ENCODE measurements at places on chromosomes 5 and 9.

DNA sequence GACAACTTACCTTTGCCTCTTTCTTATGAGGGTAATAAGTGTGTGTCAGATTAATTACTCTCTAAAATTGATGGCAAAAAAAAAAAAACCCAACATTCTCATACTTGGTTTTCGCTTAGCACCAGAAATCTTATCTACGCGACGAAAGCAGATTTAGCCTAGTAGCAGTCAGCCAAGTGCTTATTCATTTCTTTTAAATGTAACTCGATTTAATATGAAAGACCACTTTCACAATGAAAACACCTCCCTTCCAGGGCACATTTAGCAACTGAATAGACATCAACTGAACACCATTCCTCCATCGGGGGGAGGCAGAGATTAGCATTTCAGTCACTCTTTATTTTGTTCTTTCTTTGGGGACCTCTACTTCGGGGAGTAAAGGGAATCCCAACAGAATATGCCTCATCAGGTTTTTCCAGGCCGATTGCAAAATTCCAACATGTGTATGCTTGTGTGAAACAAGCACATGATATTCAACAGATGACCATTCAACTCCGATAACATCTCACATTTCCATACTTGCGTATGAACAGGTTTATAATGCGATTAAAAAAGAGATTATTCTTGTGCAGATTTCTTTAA lies 124.1 kb upstream of the RETREG1 start:
- DNase-seq, result no peak

GRCh38 chr5:151825445-151825844 lies 53.7 kb downstream of the G3BP1 start:
- peak; percentile 59 for DNase-seq

- DNase-seq, result no peak
Observed at GRCh38 chr5:149403923-149404745, 25.0 kb upstream of the IL17B start.

DNA sequence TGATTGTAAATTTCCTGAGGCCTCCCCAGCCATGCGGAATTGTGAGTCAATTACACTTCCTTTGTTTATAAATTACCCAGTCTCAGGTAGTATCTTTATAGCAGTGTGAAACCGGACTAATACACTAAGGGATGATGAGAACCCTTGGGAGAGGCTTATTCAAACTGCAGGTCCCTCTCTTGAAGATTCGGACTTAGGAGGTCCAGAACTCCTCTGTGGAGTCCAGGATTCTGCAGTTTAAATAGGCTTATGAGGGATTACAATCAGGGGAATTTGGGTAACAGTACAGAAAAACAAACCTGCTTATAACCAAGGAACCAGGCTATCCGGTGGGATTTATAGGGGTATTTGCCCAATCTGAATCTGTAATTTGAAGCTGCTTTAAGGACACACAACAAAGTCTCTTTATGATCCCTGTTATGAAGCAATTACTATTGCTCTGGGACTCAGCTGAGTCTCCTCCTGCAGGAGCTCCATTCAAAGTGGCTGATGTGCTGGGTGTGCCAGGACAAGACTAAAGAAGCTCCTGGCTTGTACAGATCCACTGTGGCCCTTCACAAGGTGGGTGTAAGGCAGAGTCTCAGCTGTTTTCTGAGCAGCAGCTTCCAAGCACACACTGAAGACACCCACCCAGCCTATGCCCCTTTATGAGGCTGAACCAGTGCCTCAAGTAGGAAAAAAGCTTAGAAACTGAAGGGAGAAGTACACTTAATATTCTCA lies 41.8 kb upstream of the LHFPL2 start:
- no peak for DNase-seq

DNA sequence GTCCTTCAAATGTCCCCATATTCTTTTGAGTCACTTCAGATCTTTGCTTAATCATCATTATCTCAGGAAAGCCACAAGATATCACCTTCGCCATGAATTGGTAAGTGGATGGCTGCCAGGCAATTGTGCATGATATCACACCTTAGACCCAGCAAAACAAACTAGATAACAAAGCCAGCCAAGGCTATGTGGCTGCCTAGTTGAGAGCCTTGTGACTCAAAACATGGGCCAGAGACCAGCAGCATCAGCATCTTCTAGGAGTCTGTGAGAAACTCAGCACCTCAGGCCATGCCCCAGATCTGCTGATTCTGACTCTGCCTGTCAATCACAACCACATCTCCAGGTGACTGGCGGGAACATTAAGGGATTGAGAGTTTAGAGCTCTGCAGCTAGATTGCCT lies 82.8 kb downstream of the SLIT3 start:
- DNase-seq, result no peak

GRCh38 chr9:92686954-92687353 lies 17.0 kb upstream of the IPPK start:
- no peak for DNase-seq

DNA sequence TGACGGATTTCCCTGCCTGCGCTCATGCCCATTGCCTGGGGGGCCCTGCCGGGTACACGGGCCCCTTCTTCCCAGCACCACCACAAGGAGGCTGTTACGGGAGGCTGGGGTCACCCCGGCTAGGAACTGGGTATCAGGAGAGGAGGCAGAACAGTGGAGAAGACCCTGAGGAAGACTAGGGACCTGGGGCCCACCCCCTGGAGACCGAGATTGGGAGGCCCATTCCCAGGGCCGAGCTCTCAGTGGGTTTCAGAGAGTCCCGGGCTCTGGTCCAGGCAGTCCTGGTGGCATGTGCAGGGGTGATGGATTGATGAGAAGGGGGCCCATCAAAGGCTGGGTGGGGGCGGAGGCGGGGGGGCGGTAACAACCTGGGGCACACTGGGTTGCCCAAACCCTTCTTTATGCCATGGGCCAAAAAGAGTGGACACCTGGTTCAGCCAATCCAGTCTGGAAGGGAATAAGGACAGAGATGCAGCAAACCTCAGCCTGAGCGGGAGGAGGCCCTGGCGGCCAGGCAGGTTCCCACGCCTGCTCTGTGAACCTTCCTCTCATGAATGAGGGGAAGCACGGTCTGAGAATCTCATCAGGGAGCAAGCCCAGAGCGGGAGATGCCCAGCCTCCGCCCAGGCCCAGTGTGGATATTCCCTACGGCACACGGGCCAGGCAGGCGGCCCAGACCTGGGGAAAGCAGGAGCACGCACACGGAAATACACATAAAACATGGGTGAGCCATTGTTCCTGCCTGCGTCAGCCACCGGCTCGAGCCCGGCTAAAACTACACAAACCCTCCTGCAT lies 785 bp upstream of the P4HA2 start:
- DNase-seq, result no peak

DNA sequence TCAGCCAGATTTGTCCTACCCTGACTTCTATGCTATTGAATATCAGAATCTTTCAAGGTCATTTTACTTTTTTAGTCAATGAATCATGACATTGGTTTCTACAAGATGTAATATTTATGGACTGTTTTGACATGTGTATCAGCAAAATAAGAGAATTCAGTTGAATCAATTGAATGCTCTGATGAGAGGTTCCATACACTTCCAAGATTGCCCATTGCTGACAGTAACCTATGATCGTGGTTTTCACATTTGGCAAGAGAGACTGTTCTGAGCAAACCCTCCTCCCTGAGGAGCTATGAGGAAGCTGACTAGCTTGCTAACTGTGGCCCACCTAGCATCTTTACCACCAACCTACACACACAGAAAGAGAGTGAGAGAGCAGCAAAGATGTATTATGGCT lies 56.7 kb upstream of the FST start:
- no peak for DNase-seq

- no peak for DNase-seq
Observed at GRCh38 chr9:106830527-106831150, 32.3 kb upstream of the ZNF462 start.

DNA sequence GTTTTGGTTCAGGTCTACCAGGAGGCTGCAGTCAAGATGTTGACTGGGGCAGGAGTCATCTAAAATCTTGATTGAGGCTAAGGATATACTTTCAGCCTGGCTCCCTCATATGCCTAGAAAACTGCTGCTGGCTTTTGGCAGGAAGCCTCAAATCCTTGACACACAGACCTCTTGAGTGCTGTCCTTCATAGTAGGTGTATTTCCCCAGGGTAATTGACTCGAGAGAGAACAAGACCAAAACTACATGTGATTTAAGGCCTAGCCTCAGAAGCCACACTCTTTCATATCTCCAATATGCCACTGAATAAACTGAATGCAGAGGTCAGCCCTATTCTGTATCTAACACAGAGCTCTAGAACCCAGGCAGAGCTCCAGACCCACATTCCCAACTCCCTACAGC lies 402.3 kb upstream of the ADAMTS16 start:
- no peak for DNase-seq
